ENCODE measurements at places on chromosomes 3 and 15.

GRCh38 chr15:57996561-57996960, 69.0 kb downstream of the ALDH1A2 start:
- DNase-seq = no peak

- no peak for DNase-seq
Observed at GRCh38 chr3:141769221-141769894, 6.2 kb downstream of the GRK7 start.

DNA sequence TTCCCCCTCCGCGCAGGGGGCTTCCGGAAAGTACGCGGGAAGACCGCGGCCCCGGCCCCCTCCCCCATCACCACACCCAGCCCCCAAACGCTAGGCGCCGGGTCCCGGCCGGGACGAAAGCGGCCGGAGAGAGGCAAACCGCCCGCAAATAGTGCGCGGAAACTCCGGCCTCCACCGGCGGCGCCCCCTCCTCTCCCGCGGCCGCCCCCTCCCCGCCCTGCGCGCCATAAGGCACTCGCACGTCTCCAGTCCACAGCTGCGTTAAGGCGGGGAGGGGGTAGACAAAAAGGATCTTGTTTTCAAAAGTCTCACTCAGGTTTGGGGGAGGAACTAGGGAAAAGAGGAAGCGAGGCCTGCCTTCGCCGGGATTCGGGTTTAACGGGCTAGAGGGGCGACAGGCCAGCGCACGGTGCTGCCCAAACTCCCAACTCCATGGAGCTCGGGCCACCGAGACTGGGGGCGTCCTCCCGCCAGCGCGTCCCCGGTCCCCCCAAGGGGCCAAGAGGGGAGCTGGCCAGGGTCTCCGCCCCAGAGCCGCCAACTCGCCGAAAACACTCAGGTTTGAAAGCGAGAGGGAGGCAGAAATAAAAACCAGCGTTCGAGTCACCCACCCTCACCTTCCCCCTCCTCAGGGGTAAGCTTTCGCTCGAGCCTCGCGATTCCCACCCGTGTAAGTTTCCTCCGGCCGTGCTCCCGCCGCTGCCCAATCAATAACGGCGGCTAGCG, 1.8 kb downstream of the ANP32A start:
- no peak for DNase-seq

GRCh38 chr3:152865668-152866245, 30.8 kb downstream of the P2RY1 start:
- DNase-seq = no peak

GRCh38 chr15:27358751-27359434, 387.9 kb downstream of the GABRG3 start:
- no peak for DNase-seq

- no peak for DNase-seq
Observed at GRCh38 chr3:61922118-61922517, 360.7 kb downstream of the PTPRG start.

GRCh38 chr3:177545964-177546363, 348.7 kb upstream of the TBL1XR1 start:
- DNase-seq = no peak

- no peak for DNase-seq
Observed at GRCh38 chr3:187072511-187072910, 66.8 kb downstream of the RPL39L start.

GRCh38 chr3:181403876-181404660, 307.7 kb upstream of the SOX2 start:
- DNase-seq = no peak

DNA sequence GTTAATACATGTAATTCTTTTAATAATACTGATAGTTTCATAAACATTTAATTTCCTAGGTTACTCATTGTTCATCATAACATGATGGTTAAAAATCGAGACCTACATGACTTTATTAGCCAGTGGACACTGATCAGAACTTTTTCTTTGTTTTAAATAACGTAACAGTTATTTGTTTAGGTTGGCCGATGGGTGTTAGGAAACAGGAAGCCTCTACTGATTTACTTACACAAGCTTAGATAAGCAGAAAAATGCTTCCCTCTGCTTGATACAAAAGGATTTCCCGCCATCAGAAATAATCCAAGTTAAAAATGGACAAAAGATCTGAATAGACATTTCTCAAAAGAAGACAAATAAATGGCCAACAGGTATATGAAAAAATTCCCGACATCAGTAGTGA, 16.6 kb upstream of the APH1B start:
- DNase-seq = no peak

DNA sequence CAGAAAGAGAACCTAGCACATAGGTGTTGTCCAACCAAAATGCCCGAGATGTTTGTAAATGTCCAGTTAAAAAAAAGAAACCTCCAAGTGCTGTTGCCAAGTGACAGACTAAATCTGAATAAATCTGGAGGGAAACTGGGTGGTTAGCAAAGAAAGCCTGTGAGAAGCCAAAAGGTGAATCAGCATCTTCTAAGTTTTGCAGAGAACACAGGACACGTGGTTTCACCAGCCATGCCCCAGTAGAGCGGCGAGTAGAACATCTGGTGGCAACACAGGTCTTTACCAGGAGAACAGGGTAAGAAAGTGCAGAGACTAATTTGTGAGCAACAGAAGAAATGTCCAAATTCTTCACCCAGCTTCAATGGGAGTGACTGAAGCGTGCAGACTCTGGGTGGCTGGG, 986.0 kb downstream of the ROBO2 start:
- no peak for DNase-seq

GRCh38 chr3:101204246-101204645, 116.1 kb downstream of the IMPG2 start:
- no peak for DNase-seq

DNA sequence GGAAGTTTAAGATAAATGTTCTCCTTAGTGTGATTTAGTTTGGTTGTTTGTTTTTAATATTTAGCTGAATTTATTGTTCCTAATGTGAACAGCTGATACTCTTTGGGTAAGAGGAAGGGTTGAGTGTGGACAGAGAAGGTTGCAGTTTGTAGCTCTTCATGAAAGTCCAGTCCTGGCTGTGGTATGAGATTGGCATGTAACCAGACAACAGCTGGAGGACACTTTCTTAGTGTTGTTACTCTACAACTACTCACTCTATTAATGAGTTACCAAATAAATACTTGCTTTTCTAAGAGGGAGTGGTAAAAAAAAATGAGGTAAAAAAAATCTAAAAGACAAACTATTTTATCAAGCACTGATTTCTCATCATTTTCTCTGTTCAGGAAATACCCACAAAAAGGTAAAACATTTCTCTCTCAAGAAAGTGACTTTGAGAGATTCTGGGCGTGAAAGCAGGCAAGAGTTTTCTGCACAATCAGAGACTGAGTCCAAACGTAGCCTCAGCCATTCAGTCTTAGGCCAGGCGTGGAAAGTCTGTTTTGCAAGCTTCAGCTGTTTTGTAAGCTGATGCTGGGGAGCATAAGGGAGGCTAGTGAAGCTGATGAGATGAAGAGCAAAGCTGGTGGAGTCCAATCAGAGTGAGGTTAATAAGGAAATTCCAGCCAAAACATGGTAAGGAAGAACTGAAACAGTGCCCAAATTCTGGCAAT, 138.5 kb upstream of the ARPP21 start:
- no peak for DNase-seq

DNA sequence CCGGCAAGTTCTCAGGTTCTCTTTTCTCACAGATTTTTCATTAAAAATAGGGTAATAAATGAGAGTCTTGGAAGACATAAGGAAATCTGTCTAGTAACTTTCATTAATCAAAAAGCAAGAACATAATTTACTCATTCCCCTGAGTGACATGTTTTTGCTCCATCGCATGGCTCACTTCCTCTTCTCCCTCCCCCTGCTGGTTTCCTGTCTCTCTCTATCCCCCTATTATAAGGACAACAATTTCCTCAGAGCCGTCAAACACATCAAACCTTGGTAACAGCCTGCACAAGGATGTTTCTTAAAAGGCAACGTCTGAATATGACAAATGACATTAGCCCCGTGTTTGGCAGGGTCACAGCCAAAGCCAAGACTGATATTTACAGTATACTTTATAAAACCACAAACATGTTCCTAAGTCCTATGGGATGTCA, 1149.6 kb downstream of the IGSF11 start:
- no peak for DNase-seq

- no peak for DNase-seq
Observed at GRCh38 chr3:135056084-135056730, 261.1 kb downstream of the EPHB1 start.

DNA sequence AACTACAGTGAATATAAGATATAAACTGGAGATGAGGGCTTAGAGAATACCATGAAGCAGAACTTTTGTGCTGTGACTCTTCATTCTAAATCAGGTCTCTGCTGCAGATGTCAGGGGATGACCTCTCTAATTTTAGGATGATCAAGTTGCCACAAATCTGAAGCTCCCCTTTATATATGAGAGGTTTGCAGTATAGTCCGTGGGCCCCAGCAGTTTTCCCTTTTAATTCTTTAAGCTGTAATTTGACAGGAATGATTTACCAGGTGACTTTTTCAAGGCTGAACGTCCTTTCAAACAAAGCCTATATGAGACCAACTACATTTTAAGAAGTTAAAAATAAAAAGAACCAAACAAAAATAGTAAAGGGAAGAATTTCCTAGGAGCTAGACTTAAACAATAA, 4.9 kb upstream of the PLOD2 start:
- DNase-seq = no peak

- DNase-seq = no peak
Observed at GRCh38 chr3:99172736-99173657, 271.5 kb upstream of the DCBLD2 start.

DNA sequence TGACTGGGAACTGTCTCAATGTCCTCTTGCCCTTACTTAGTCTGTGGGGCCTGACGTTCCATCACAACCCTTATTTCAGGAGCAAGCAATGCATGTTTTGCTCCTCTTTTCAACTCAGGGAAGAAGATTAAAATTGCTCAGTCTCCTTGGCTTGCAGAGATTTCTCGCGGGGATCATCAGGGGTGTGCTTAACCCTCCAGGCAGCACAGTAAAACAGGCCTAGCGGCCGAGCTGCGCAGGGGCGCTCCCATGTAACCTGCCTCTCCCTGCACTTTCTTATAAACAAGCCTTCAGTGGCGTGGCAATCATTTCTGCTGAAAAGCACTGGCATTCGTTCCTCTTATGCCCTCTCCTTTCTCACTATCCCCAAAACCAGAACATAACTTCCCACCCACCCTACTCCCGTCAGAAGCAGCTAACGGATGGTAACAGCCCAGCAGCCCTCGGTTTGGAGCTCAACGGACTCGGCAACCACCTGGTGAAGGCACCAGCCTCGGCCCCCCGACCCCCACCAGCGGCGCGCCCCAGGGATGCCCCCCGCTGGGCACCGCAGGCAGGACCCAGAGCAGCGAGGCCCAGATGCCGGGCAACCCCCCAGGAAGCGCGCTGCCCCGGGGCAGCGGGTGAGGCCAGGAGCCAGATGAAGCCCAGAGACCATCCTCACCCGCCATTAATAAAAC, 1.1 kb downstream of the MCF2L2 start:
- no peak for DNase-seq

GRCh38 chr15:81000624-81001151, at the start of gene TLNRD1:
TLNRD1 (plus strand) TSS chr15:81000923; CDS start chr15:81002272, 1,349 bp downstream.
- peak; percentile 61 for DNase-seq

GRCh38 chr3:162973428-162973917, 1476.9 kb downstream of the OTOL1 start:
- DNase-seq = no peak

DNA sequence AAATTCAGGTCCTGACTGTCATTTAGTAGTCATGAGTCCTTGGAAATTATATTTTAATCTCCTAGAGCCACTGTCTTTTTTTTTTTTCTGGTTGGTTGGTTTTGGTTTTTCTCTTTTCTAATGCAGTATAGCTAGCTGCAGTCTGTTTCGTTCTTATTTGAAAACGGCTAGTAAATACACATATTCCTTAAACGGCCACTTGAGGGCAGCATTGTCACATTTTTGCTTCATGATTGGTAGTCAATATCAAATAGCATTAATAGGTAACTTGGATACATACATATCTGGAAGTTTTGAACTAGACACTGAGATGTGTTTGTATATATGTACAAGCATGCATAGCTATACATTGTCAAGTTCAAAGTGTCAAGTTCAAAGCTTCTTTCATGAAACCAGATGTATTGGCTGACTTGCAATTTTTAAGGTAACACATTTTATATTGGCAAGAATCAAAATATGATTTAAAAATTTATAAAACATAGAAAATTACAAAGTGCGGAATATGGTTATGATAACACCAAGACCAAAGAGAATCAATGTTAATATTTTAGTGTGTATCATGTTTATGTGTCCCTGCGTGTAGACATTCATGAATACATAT, 22.5 kb downstream of the GABRA5 start:
- DNase-seq = no peak

DNA sequence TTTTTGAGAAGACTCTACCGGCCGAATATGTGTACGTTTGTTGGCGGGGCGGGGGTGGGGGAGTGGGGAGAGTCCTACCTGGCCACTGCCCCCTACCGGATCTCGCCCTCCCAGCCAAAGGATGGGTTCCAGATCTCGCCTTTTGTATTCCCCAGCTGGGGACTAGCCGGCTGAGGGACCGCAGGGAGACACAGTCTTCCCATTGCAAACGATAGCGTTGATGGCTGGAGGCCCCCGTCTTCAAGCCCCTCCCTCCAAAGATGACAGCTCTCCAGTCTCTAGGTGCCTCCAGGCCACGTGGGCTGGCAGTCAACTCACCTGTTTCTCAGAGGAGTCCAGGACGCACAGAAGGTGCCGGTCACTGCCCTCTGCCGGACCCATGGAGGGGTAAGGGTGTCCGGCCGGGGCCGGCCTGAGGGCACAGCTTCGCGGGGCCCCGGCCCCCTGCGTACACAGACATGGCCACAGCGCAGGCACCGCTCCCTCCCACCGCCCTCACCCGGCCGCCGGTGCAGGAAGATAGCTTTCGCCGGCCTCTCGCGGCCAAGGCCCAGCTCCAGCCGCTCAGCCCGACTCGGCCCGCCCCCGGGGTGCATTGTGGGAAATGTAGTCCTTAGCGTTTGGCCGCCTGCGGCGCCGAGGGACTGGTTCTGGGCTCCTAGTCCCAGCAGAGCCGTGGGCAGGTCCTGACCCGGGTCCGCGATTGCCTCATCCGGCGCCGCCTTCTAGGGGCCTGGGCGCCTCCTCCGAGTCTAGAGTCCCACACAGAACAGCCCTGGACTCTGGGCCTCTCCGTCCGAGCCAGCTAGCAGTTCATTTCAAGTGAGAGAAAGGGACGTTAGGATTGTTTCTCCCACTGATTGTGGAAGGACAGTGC, at the start of gene MON1A:
Gene MON1A (minus strand): TSS at position 521 of the 877 bp plus-strand sequence. CDS start 16,465 bp downstream, outside the sequence.
- peak; percentile 90 for DNase-seq

GRCh38 chr3:28850186-28850585, 430.7 kb upstream of the RBMS3 start:
- no peak for DNase-seq

GRCh38 chr3:17052363-17052762, 167.6 kb downstream of the PLCL2 start:
- DNase-seq = no peak

- DNase-seq = no peak
Observed at GRCh38 chr3:134161898-134162615, 88.6 kb downstream of the RYK start.

GRCh38 chr3:126424751-126425150, 30.0 kb downstream of the CFAP100 start:
- DNase-seq = no peak

Measured in omental fat pad (tissue), 4 donors.